NCI-H1694 (cell line): ENCODE measurements at places on chromosomes 4 and X.

GRCh38 chr4:38411092-38411491 lies 252.9 kb upstream of the KLF3 start:
- DNase-seq, result no peak

GRCh38 chr4:7787681-7788141 lies 151.9 kb downstream of the AFAP1 start:
- DNase-seq, result no peak

GRCh38 chr4:93983140-93983539 lies 154.6 kb downstream of the ATOH1 start:
- DNase-seq, result no peak

GRCh38 chr4:13313856-13314255 lies 170.3 kb downstream of the RAB28 start:
- no peak for DNase-seq

DNA sequence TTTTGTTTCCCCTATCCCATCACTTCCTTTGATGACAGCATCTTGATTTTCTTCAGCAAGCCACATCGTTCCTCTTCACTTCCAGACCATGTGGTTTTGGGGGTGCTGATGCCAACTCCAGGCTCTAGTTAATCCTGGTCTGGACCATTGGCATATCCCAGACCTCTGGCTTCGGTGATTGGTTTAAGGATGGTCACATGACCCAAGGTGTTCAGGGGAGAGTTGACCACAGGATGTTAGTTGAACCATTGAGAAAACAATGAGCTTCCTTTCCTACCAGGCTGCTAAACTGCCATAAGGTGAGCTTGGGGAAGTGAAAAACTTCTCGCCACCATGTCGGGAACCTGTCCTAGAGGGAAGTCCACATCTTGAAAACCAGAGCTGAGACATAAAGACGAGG lies 60.9 kb upstream of the TLR3 start:
- DNase-seq, result no peak

DNA sequence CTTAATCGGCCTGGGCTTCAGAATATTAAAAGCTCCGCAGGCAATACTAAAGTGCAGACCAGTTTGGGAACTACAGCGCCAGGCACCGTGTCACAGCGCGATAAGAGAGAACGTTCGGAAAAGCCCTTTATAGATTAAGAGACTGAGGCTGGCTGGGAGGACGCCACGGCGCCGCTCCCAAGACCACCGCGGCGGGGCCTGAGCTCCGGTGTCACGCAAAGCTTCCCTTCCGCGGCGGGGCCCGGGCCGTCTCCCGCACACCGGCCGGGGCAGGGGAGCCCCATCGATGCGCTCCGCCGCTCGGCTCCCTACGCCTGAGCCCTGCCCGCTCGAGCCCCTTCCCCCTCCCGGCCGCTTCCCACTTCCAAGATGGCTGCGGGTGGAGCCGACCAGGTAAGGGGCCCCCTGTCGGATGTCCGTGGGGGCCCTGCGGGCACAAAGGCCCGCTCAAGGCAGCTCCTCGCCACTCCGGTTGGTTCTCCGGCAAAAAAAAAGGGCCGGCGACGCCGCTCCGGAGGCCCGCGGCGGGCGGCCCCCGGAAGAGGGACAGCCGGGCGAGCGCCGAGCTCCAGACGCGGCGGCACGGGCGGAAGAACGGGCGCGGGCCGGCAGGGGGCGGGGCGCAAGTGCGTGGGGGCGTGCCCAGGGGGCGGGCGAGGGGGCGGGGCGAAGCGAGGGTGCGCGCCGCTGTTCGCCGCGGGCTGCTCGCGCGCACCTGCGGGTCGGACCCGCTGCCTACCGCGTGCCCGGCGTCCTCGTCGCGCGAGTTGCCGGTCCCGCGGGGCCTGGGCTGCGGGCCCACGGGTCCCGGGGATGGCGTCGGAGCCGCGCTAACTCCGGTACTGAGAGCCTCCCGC lies at the start of gene TBC1D14:
Gene TBC1D14 (plus strand): TSS at position 714 of the 857 bp plus-strand sequence. CDS start 13,564 bp downstream, outside the sequence.
- DNase-seq, result peak; percentile 42

GRCh38 chrX:44952329-44953027 lies 79.5 kb downstream of the KDM6A start:
- DNase-seq, result no peak

GRCh38 chr4:110533940-110534339 lies 58.0 kb downstream of the ENPEP start:
- DNase-seq, result no peak

GRCh38 chr4:99079625-99080295 lies 8.8 kb downstream of the ADH5 start:
- no peak for DNase-seq

GRCh38 chrX:28586981-28587551 lies at the start of gene IL1RAPL1:
TSS of gene IL1RAPL1 (plus strand) at chrX:28587446.
- no peak for DNase-seq

- no peak for DNase-seq
These were observed 84.6 kb upstream of the DHX15 start for GRCh38 chr4:24668956-24669355.

DNA sequence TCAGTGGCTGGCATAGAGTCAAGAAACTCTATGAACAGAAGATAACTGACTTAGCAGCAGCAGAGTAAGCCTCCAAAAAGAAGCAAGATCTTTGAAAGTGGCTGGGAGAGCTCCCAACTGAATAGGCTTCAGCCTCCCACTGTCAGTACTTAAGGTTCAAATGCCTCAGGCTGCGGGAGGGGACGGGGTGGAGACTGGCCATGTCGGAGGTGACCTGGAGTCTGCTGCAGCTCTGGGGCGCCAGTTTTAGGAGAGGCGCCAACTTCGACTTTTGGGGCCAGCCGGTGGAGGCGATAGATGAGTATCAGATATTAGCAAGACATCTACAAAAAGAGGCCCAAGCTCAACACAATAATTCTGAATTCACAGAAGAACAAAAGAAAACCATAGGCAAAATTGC lies 67.3 kb downstream of the TMEM144 start:
- DNase-seq, result no peak

GRCh38 chr4:25129917-25130316 lies 30.3 kb downstream of the SEPSECS start:
- DNase-seq, result no peak

DNA sequence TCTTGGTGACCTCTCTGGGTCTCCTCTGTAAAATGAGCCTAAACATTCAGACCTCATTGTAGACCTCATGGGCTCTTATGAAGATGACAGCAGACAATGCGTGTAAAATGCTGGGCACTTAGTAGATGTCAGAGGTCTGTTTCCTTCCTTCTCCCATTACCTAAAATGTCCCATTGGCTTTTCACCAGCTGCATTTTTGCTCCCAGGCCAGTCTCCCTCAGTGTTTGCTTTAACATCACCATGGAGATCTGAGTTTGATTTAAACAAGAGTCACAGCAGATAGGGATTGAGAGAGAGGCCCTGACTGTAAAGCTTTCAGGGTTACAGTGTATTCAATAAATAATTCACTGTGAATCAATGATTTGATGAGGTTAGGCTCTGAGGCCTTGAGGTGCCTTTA lies 24.3 kb downstream of the PSAPL1 start:
- no peak for DNase-seq
